Activated T-cell treated with anti-CD3 and anti-CD28 coated beads, Interleukin-2, amount 50 U/mL, for 72 hours (primary cell): ENCODE measurements at places on chromosomes 3 and 15. TPM values are rescaled to one million over a fixed set of nuclear protein-coding genes. Genes with fewer than 3 reads are reported as not detected.

ADGRG7 gene
- not detected for total RNA-seq

NPAP1 gene
- total RNA-seq = not detected

GHRL gene
- 1.3 TPM for total RNA-seq

SLC2A2 gene
- not detected for total RNA-seq

SLC24A5 gene
- total RNA-seq = not detected

SCG3 gene
- not detected for total RNA-seq

SRGAP3 gene
- 2.8 TPM for total RNA-seq

DPPA2 gene
- total RNA-seq = not detected

SH3GL3 gene
- total RNA-seq = not detected

RAB27A gene
- total RNA-seq = 205 TPM

EFCC1 gene
- 0.26 TPM for total RNA-seq

TPRG1 gene
- total RNA-seq = 24.4 TPM

CHRNA3 gene
- total RNA-seq = not detected

NDN gene
- 1.6 TPM for total RNA-seq

MESD gene
- total RNA-seq = 19.6 TPM

DUOX1 gene
- total RNA-seq = 0.34 TPM

TMCC1 gene
- total RNA-seq = 16.9 TPM

DNA sequence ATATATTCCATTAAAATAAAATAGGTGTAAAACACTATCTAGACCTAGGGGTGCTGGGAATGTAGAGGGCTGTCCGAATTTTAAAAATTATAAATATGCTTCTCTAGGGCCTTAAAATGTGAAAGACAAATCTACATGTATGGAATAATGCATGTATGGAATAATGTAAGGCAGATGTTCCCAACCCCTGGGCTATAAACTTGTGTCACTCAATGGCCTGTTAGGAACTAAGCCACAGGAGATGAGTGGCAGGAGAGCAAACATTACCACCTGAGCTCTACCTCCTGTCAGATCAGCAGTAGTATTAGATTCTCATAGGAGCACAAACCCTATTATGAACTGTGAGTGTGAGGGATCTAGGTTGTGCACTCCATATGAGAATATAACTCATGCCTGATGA is 482.6 kb upstream of the TGFBR2 start:
- no peak for DNase-seq
- H3K4me3 ChIP-seq = no peak overlapping the region
- H3K36me3 ChIP-seq = peaks cover 3% of the 10 kb centered on the region
- no peaks in the 10 kb centered on the region for H3K4me1 ChIP-seq

DNA sequence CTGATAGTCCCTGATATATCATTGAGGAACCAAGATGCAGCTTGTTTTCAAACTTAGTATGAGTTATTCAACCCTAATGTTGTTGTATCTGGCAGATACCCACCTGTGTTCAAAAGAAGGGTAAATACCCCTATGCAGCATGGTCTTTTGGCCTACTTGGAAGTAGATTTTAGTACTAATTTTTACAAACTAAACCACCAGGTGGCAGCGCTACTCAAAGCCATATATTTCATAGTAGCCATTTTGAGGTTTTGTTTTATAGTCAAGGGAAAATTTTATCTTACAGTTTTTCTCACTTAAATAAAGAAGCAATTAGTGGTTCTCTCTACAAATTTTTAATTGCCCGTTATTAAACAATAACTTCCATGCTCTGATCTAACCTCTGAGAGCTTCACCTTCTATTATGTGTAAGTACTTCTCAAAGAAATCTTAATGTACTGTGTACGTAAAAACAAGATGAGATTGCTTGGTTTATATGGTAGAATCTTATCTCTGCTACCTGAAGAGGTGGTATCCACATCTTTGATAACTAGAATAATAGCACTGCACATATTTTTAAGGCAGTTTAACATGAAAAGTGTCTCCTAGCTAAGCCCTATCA is 31.5 kb upstream of the MLF1 start:
- no peaks in the 10 kb centered on the region for H3K4me1 ChIP-seq
- H3K27me3 ChIP-seq = no peaks in the 10 kb centered on the region
- H3K36me3 ChIP-seq = no peaks in the 10 kb centered on the region
- peak; percentile 30 for DNase-seq
- no peak overlapping the region for H3K27ac ChIP-seq
- H3K4me3 ChIP-seq = no peak overlapping the region

- DNase-seq = peak; percentile 67
- peaks cover 19% of the 10 kb centered on the region for H3K36me3 ChIP-seq
- H3K4me1 ChIP-seq = peaks cover 17% of the 10 kb centered on the region
- H3K4me3 ChIP-seq = no peak overlapping the region
These were observed 38.9 kb downstream of the ABHD2 start for GRCh38 chr15:89127054-89127702.

- no peak overlapping the region for H3K27ac ChIP-seq
- no peaks in the 10 kb centered on the region for H3K36me3 ChIP-seq
- no peak for DNase-seq
- no peaks in the 10 kb centered on the region for H3K27me3 ChIP-seq
These were observed 728.8 kb downstream of the NR2F2 start for GRCh38 chr15:97059281-97059680.

DNA sequence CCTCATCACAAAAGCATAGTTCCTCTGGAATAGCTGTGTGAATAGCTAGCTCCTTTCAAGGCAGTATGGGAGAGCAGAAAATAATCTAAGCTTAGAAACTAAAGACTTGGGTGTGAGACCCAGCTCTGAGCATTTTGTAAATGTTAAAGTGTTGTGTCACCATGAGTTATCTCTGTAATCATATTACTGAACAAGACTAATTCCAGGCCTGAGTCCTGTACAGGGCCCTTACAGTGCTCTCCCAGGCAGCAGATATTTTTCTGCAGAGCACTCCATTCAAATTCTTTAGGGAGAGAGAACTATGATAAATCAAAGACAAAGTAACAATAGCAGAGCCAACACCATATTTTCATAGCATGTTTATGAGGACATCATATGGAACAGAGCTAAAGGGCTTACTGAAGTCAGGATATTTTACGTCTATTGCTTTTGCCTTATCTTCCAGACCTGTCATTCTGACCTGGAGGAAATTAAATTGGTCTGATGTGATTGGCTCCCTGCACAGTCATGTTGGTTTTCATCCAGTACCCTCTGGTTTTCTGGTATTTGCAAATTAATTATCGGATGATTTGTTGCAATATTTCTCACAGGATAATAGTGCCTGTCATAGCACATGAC is 172.6 kb upstream of the PPP2R3A start:
- no peak overlapping the region for H3K27ac ChIP-seq
- no peak overlapping the region for H3K4me3 ChIP-seq
- no peaks in the 10 kb centered on the region for H3K4me1 ChIP-seq
- no peaks in the 10 kb centered on the region for H3K36me3 ChIP-seq

DNA sequence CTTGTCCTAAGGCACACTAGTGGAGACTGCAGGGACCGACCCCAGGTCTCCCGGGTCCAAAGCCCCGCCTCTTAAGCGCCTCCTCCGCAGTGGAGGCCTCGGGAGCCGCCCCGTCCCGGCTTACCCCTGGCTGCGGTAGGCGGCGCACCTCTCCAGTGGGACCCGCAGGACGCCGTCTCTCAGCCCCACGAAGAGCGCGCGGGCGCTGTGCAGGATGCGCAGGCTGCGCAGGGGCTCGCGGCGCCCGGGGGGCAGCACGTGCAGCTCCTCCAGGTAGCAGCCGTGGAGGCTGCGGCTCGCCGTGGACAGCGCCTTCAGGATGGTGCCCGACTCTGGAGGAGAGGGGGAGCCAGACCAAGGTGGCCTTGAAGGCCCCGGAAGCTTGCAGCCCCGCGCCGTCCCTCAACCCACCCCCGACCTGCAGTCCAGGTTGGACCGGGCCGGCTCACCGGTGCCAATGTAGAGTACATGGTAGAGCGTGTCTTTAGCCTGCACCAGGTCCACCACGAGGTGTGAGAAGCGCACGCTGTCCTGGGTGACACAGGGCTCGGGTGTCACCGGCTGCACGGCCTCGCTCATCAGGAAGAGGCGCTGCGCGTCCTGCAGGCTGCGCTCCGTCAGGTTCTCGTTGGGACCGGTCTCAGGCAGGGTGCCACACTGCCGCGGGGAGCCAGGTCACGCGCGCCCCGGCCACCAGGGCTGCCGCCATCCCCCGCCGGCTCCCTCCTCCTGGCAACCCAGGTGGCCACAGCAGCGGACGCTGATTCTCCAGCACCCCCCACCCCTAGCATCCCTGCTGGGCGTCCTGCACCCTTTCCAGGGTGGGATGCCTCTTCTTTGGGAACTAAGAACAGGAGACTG is 105.5 kb downstream of the SEMA5B start:
- H3K27ac ChIP-seq = no peak overlapping the region
- peak overlapping the region; percentile 53 for H3K4me3 ChIP-seq
- H3K36me3 ChIP-seq = no peaks in the 10 kb centered on the region
- no peaks in the 10 kb centered on the region for H3K4me1 ChIP-seq
- H3K27me3 ChIP-seq = peaks cover 19% of the 10 kb centered on the region

- H3K27me3 ChIP-seq = peaks cover 16% of the 10 kb centered on the region
- H3K4me3 ChIP-seq = no peak overlapping the region
- H3K4me1 ChIP-seq = peaks cover 6% of the 10 kb centered on the region
These were observed 477.8 kb downstream of the RBMS3 start for GRCh38 chr3:29758434-29759322.

DNA sequence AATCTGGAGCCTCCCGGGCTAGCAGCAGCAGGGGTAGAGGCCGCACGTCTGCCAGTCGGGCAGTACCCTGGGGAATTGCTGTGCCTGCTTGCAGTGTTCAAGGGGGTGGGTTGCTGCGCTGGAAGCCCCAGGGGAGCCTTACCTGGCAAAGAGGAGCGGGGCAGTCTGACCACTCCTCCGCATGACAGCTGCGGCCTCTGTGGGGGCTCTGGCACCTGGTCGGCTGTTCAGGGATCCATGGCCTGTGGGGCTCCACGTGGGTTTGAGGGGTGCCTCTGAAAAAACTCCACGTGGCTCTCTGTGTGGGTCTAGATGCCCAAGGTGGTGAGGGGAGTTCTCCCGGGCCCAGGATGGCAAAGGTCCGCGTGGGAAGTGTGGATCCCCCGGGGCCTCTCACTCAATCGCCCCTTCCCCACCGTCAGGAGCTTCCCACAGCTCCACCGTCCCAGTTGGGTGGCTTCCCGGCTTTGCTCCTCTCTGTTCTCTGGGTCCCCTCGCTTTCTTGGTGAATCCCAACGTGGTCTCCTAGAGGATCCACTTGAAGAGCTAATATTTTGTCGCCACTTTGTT is 184.5 kb downstream of the EFHB start:
- DNase-seq = no peak

DNA sequence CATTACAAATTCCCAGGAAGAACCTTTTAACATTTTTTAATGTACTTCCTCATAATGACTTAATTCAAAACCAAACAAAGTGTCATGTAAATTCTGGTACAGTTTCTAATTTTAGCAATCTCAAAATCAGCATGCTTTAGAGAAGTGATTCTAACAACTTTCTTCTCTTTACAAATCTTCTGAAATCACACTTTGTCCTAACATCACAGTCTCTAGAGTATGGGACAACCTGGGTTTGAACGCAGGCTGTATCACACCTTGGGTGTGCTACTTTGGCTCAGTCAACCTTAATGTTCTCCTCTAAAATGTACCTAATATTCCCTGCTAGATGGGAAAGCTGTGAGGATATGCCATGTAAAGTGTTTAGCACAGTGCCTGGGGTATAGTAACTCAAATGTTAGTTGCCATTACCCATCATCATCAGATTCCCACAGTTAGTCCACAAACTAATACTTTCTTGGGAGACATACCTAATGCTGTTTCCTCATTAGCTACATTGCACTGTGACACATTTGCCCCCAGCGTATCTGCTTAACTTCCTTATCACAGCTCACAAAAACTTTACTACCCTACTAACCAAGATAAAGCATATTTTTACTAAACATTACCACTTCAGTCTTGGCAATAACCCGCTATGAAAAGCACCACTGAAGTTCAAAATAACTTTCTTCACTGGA is 3.1 kb downstream of the TSPAN3 start:
- no peak for DNase-seq
- no peaks in the 10 kb centered on the region for H3K27me3 ChIP-seq
- no peak overlapping the region for H3K4me3 ChIP-seq
- H3K4me1 ChIP-seq = peaks cover 64% of the 10 kb centered on the region
- H3K27ac ChIP-seq = no peak overlapping the region
- no peaks in the 10 kb centered on the region for H3K36me3 ChIP-seq

DNA sequence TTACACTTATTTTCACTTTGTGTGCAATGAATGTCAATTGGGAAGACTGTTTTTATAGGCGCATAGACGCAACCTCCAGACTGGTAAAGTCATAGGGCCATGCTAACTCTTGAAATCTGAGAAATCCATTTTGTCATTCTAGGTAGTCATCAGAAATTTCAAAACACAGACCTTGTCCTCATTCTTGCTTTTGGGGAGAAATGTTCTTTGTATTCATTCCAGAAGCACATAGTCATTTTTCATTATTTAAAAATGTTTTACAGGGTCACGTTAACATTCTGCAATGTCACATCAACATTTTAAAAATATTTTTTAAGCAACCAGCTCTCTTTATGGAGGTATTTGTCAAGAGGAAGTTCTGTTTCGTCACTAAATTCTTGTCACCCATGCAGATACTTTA is 898.4 kb downstream of the PDCD6IP start:
- H3K36me3 ChIP-seq = no peaks in the 10 kb centered on the region
- DNase-seq = no peak
- H3K27me3 ChIP-seq = no peaks in the 10 kb centered on the region
- H3K4me1 ChIP-seq = no peaks in the 10 kb centered on the region
- no peak overlapping the region for H3K4me3 ChIP-seq

GRCh38 chr3:134449277-134449676 is 36.5 kb downstream of the ANAPC13 start:
- no peak overlapping the region for H3K27ac ChIP-seq
- no peaks in the 10 kb centered on the region for H3K4me1 ChIP-seq
- H3K36me3 ChIP-seq = peaks cover 4% of the 10 kb centered on the region
- DNase-seq = no peak
- H3K27me3 ChIP-seq = peaks cover 20% of the 10 kb centered on the region
- no peak overlapping the region for H3K4me3 ChIP-seq

- H3K4me1 ChIP-seq = peaks cover 41% of the 10 kb centered on the region
- no peak for DNase-seq
- H3K36me3 ChIP-seq = peaks cover 55% of the 10 kb centered on the region
- no peak overlapping the region for H3K4me3 ChIP-seq
- no peaks in the 10 kb centered on the region for H3K27me3 ChIP-seq
These were observed 5.9 kb upstream of the GRAMD2A start for GRCh38 chr15:72203507-72203837.

- no peaks in the 10 kb centered on the region for H3K4me1 ChIP-seq
- H3K4me3 ChIP-seq = no peak overlapping the region
- no peaks in the 10 kb centered on the region for H3K36me3 ChIP-seq
- DNase-seq = no peak
These were observed 350.1 kb upstream of the ADAMTS9 start for GRCh38 chr3:65037861-65038260.

DNA sequence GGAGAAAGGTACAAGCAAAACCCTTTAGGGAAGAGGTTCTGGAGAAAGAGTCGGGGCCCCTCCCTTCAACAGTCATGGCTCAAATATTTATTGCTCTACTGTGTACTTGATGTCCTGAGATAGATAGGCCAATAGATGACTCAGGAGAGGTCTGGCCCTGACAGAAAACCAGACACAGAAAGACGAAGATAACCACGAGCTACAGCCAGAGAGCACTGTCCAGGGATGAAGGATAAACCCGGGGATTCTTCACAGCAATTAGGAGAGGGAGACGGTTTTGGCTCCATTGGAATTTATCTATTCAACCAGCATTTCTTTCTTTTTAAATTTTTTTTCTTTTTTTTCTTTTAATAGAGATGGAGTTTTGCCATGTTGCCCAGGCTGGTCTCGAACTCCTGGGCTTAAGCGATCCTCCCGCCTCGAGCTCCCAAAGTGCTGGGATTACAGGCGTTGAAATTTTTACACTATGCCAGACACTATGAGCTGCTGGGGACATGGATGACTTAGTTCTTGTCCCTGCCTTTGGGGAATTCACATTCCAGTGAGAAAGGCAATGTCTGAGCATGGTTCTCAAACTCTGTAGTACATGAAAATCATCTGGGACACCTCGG is 4.6 kb upstream of the CIDEC start:
- H3K27ac ChIP-seq = no peak overlapping the region
- DNase-seq = no peak
- peaks cover 5% of the 10 kb centered on the region for H3K4me1 ChIP-seq
- H3K27me3 ChIP-seq = no peaks in the 10 kb centered on the region
- no peaks in the 10 kb centered on the region for H3K36me3 ChIP-seq
